ENCODE measurements at places on chromosomes 1 and 21.
A peak's percentile ranks its signal among the peaks of the same experiment; 100 is the strongest.

- no peak for DNase-seq
Measured at GRCh38 chr1:3573500-3573899, 37.8 kb downstream of the MEGF6 start.

GRCh38 chr1:188652678-188653077, 1823.9 kb downstream of the PLA2G4A start:
- no peak for DNase-seq

GRCh38 chr1:13535227-13535626, 21.4 kb upstream of the LRRC38 start:
- DNase-seq: no peak

DNA sequence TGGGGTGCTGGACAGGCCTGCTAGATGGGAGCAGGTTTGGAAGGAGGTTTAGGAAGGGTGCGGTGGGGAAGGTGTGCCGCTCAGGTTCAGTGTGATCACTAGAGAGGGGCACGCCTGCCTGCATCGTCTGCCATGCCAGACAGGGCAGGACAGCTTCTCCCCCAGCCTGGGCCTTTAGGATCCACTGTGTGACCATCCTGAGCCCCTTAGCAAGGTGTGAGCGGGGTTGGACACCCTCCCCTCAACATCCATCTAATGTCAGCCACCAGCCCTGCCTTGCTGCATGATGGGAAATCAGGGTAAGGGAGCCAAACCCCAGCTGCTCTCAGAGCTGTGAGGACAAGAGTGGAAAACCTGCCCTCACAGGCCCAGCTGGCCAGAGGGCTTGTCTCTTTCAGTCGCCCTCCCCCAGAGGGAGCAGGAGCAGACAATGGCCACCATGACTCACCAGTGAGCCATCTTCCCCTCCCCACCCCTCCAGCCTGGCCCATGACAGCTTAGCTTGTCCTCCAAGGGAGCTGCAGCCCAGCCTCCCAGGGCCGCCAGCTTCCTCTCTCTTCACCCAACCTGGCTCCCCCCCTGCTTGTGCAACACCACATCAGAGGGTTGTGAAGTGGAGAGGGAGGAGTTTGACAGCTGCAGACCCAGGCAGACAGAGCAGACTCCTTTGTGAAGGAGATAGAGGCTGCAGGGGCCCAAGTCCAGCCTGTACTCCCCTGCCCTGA, 37.0 kb downstream of the NUAK2 start:
- peak; percentile 58 for DNase-seq

DNA sequence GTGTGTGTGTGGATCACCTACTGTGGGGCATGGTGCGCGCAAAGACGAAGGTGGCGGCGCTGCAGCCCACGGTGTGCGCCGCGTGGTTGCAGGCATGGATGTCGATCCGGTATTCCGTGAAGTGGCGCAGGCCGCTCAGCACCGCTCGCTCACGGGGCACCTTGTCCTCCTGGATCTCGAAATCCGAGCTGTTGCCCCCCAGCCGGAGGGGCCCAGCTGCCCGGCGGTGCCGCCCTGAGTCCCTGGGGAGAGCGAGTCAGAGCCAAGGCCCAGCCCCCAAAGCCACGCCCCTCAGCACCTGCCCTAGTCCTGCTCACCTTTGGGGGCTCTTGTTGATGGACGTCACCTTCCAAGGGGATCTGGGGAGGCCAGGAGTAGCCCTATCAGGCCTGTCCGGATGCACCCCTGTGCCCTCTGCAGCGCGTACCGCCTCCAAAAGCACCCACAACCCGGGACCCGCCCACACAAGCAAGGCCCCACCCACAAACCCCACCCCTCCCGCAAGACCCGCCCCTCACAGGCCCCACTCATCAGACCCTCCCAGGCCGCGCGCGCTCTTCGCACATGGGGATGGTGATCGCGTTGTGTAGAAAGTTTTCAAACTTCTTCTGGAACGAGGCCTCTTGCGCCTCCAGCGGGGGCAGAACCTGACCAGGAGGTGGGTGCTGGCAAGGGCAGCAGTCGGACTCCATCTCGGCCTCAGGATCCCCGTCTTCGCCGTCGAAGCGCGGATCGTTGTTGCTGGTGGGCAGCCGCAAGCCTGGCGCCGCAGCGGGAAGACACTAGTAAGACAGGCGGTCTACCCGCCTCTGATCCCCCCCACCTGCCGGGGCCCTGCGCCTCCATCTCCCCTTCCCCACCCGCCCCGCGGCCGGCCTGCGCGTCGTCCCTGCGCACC, 13.6 kb downstream of the INSRR start:
- no peak for DNase-seq

DNA sequence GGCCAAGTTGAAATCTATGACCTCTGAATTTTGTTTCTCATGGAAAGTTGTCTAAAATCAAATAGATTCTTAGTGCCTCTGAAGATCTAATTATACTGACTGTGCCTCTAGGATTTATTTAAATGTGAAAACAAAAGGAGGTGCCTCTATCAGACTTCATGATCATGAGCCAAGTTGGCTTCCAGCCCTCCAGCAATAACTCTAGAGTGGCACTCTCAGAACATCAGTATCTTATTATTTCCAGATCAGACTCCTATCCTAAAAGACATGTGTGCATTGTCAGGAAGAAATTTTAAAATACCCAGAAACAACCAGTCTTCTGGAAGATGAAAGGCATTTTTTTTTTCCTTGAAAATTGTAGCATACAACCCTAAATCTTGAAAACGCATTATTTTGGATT, 368.0 kb downstream of the PDE4B start:
- DNase-seq: no peak

GRCh38 chr21:37436174-37436573, 69.6 kb downstream of the DYRK1A start:
- DNase-seq: no peak

DNA sequence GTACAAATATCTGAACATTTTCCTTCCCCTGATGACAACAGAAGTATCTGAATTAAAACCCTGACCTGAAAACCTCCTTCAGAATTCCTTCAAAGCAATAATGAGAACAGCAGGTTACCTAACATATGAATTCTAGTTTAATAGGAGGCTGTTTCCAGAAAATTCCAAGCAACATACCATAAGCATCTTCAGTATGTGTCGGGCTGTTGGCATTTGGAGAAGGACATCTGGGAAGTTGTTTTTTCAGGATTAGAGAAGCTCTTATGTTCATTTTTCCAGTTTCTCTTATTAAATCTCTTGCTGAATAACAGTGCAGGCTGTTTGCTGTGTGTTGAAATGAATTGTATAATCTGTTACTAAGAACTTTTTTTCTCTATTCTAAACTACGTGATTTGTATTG, 101.5 kb downstream of the PLA2G4A start:
- no peak for DNase-seq

DNA sequence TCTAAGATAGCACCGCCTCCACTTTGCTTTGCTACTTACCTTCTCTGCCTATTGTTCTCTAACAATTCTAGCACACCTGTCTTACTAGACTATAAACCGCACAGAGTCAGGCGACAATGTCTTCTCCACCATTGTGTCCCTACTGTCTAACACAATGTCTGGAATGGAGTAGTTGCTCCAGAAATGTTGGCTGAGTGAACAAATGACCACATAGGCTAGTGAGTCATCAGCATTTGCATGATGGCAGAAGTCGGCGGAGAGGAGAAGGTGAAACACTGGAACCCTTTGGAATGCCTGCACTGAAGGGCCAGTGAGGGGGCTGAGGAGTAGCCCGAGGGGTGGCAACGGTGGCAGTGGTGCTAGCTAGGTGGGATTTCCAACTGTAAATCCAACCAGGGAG, 14.0 kb upstream of the PABPC4 start:
- no peak for DNase-seq

DNA sequence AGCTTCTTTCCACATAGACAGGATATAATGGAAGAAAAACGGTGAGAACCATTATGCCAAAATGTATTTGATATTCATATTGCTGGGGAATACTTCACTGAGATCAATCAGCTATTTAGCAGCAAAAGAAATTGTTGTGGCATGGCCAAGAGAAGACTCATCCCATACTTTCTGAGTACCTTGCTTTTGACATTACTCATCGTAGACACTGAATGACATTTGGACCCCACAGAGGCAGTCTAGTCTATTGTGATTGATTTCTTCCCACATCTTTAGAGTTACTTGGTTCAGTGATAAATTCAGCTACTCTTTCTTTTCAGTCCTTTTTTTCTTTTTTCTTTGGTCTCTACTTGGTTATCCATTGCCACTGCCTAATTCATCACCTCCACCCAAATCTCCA, 22.1 kb downstream of the ATP1B1 start:
- no peak for DNase-seq

Measured in anterior cingulate cortex (tissue), 58 donors.